Temporal lobe (tissue), 4 donors: ENCODE measurements at places on chromosomes 3 and 15. TPM values are rescaled to one million over a fixed set of nuclear protein-coding genes. Genes with fewer than 3 reads are reported as not detected.

The CNTN3 gene
- 28.3 TPM for total RNA-seq

The CA12 gene
- total RNA-seq: 10.3 TPM

The SI gene
- total RNA-seq: not detected

The COLQ gene
- 1.7 TPM for total RNA-seq

The ASB14 gene
- total RNA-seq: not detected

The C3orf70 gene
- total RNA-seq: 27.5 TPM

The CIAO2A gene
- 29.0 TPM for total RNA-seq
